D341Med (cell line): ENCODE measurements at places on chromosomes 11 and 22.

GRCh38 chr11:10990160-10990559 is 132.3 kb upstream of the ZBED5 start:
- no peak for DNase-seq

GRCh38 chr22:38461057-38461413 is 6.0 kb upstream of the KCNJ4 start:
- DNase-seq: no peak

- DNase-seq: no peak
These were observed 10.8 kb upstream of the CYP2R1 start for GRCh38 chr11:14902650-14903350.

GRCh38 chr11:116529271-116529670 is 243.5 kb downstream of the BUD13 start:
- no peak for DNase-seq

DNA sequence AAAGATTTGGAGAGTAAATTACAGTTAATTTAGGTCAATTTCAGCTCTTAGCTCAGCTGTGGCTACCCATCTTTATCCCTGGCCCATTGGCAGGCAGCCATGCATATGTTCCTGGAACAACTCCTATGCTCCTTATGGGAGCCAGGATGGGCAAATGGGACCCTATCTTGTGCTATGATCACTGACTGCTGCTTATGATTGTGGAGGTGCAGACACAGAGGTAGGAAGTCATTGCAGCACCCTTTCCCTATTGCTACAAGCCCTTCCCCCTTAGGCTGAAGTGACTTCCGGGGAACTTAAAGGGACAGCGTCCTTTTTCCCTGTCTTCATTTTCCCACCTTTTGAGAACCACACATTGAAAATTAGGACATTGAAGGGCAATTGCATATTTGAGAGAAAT is 112.7 kb downstream of the FCHSD2 start:
- DNase-seq: no peak

DNA sequence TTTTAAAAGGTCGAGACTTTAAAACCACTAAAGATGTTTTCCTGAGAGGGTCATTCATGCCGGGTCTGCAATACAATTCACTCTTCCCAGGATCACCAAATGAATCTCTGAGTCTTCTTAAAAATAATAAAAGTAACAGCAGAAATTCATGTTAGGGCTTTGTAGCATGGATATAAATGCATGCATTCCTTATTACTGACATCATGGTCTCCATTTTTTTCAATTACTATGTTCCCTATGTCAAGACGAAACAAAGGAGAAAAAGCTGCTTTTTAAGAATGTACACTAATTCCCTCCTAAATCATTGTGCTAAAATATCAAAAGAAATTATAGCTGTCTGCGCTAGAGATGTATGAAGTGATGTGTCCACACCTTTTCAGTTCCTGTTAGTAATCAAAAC is 789.9 kb upstream of the LRRC4C start:
- no peak for DNase-seq

DNA sequence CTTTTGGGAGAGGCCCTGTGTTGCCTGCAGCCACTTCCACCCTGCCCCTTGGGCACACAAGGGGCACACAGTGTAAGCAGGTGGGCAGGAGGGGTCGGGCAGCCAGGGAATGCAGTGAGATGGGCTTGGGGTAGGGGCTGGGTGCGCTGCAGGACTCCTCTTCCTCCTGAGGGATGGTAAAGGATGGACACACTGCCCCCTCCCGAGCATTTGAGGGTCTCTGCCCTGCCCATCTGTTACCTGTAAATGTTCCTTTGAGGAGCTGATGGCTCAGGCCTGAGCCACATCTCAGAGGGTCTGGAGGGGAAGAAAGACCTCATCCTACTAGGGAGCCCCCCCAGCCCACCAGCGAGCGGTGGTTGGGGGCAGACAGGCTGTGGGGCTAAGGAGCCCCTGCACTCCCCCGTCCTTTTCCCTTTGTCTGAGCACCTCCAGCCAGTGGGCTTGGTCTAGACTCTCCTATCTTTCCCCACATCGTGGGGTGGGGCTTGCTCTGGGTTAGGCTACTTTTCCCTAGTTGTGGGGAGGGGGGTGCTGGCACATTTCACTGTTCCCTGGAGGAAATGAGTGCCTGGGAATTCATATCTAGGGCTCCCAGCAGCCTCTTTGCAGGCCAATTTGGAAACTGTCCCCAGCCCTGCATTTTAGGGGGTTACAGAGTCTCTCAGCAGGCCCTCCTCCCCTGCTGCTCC is 1.7 kb upstream of the TSSC4 start:
- no peak for DNase-seq

DNA sequence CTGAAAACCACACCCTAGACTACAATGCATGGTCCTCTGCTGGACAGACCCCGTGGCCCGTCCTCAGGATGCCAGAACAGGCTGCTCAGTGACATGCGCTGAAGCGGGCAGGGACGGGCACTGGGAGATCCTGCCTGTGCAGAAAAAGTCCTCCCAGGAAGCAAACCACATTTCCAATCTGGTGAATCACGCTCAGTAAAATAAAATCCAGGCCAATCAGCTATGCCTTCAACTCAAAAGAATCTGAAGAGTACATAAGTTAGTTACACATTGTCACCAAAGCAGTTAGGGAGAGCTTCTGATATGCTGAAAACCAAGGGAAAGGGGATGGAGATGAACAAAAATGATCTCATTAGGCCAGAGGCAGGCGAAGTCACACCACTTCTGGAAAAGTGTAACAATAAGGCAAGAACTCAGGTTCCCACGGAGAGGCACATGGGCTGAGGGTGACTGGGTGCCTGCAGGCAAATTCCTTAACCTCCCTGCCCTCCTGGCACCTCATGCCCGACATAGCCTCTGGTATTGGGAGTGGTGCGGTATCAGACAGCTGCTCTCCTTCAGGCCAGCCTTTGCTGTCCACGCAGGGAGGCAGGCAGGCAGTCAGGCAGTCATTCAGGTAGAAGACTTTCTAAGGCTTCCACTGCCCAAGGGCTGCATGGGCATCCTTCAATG is 66.4 kb downstream of the APOL5 start:
- DNase-seq: no peak

DNA sequence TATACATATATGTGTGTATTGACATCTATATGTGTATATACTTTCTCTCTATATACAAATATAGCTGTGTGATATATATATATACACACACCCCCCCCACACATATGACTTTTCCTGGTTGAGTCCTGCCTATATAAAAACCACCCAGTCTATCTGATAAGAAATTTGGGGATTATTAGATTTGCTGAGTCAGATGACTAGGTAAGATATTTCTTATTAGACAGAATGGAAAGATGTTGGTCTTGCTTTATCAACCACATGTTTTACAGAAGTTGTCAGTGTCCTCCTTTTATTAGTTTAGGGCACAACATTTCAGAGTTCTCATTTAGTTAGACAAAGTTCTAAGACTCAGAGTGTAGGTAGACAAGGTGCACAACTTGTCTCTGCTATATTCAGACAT is 953.3 kb downstream of the METTL15 start:
- DNase-seq: no peak

DNA sequence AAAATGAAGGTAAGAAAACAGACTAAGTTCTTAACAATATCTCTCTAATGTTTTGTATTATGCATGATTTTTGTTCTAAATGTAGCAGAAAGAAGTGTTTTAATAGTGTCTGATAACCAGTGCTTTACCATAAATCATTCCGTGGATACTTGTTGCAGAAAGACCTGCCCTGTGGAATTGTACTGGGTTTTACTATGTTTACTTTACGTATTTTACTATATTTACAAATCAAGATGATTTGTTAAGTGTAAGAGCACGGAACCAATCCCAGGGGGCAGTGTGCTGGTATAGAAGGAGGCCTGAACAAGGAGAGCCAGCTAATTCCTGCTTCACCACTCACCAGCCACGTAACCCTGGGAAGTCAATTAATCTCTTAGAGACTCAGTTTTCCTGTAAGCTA is 1.4 kb downstream of the HTR3B start:
- DNase-seq: no peak

DNA sequence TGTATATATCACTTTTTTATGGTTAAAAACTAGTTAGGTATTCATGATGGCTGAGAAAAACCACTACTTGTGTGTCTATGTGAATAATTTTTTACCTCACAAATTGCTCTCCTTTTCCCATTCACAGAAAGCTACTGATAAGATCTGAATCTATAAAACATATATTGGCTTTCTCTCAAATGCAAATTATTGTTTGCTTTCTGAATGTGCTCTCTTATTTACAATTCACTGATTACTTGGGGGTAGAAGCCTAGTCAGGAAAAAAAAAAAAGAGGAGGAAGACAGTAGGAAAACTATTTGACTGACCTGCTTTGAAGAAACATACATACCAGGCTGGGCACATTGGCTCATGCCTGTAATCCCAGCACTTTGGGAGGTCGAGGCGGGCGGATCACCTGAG is 20.5 kb downstream of the PGM2L1 start:
- no peak for DNase-seq

- no peak for DNase-seq
These were observed 15.3 kb upstream of the OR10V1 start for GRCh38 chr11:59728913-59729312.

DNA sequence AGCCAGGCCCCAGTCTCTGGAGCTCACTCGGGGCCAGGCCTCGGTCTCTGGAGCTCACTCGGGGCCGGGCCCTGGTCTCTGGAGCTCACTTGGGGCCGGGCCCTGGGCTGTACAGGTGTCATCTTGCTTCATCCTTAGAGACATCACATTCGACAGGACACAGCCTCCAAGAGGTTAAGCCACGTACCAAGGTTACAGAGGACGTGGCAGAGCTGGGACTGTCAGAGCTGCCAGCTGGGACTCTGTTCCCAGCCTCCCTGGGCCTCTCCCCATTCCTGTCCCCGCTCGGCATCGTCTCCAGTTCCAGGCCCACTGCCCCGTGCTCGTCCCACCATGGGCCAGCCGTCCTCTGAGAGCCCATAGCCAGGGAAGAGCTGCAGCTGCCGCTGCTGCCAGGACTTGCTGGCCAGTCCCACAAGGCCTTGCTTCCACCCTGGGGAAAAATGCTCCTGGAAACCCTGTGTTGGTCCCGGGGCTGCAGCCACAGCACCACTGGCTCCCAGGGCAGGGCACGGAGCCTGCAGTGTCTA is 19.6 kb downstream of the CABP7 start:
- DNase-seq: no peak

DNA sequence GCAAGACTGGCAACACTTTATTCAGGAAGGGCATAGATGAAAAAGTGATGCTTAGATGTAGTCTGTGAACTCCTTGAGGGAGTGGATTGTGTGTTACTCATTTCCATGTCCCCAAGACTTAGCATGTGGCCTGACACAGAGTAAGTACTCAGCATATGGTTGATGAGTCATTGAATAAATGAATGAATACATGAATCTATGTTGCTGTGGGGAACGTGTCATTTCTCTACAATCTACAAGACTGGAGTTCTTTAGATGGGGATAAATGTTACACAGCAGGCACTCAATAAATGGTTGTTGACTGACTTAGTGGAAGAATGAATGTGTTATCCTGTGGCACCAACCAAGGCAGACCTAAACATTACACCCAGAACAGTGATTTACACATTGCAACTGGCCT is 17.9 kb downstream of the BPIFC start:
- no peak for DNase-seq

GRCh38 chr11:75677909-75678308 is 9.1 kb upstream of the MAP6 start:
- DNase-seq: no peak

- no peak for DNase-seq
These were observed 258.5 kb downstream of the FAM76B start for GRCh38 chr11:95531116-95531515.

DNA sequence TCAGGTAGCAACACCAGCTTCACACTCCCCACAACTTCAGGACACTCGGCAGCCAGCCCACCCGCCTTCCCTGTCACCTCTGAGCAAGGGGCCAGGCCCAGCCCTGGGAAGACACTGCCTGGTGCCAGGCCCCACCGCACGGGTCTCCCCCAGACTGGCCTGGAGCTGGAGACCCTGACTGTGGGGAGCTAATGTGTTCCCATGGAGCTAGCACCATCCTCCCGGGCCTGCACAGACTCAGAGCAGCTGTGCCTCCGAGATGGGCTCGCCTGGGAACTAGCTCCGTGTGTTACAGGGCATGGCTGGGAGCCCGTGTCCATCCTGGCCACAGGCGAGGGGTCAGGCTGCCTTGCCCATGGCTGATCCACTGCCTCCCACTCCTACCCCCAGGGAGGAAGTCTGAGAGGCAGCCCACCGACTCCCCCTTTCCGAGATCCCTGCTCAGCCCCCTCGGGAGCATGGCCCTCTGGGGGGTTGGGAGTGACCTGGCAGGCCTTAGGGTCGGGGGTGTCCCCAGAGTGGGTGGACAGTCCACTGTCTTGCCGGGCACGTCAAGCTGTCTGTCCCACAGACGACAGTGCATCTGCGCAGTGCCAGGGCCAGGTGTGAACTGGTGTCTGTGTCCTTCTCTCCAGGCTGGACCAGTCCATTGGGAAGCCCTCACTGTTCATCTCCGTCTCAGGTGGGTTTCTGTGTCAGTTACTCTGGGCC is 76.7 kb upstream of the KCNQ1OT1 start:
- DNase-seq: peak; percentile 22

- DNase-seq: no peak
These were observed 305.2 kb downstream of the RAB38 start for GRCh38 chr11:87870086-87870485.

- no peak for DNase-seq
These were observed 16.3 kb downstream of the SULT4A1 start for GRCh38 chr22:43845981-43846380.

GRCh38 chr11:61728940-61729219 is 23.6 kb upstream of the MYRF start:
- DNase-seq: no peak

DNA sequence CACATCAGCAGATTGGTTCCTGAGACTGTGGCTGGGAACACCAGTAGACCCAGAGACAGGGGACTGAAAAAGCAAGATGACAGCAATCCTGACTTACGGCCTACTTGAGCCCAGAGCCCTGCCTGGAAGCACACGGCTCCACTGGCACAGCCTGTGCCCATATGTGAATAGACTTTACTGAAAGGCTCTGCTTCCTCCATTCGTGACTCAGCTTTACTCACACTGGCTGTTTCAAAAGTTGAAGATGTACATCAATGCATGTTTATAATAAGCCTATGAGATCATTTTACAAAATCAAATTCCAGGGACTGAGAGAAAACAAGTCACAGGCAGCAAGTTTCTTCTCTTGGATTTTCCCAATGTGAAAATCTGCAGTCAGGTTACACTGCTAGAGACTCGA is 134.6 kb upstream of the TEAD1 start:
- DNase-seq: no peak

GRCh38 chr22:43969989-43970755 is 14.9 kb downstream of the SAMM50 start:
- no peak for DNase-seq

DNA sequence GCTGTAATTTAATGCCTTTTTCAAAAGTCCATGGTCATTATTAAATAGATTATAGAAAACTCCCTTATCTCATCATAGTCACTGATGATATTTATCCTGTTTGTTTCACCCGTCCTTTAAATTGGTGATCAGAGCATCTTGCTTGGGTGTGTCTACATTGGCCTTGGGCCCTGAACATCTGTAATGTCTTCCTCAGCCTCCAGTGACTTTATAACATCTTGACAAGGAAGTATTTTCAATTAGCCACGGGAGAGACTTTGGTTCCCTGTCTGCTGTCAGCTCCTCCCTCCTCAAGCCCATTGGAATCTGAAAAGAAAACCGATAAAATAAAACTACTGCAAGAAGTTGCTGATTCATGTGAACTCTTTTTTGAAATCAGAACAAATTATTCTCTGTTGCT is 116.9 kb upstream of the TTC12 start:
- no peak for DNase-seq
